ENCODE measurements at places on chromosomes 4 and X.

DNA sequence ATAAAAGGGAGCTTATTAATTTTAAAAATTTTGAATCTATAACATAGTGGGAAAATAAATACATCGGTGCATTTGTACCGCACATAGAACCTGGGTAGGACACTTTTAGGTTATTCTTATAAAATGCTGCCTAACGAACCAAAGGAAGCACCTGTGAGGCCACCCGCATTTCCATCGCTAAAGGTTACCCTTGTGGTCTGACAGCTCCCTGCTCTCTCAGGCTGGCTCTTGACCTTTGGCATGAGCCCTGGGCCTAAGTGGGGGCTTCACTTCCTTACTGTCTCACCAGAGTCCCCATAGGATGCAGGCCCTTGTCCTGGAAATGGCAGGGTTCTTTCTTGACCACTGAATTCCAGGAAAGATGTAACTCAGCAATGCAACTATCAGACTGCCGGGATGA, 46.0 kb downstream of the HADH start:
- no peak for DNase-seq

DNA sequence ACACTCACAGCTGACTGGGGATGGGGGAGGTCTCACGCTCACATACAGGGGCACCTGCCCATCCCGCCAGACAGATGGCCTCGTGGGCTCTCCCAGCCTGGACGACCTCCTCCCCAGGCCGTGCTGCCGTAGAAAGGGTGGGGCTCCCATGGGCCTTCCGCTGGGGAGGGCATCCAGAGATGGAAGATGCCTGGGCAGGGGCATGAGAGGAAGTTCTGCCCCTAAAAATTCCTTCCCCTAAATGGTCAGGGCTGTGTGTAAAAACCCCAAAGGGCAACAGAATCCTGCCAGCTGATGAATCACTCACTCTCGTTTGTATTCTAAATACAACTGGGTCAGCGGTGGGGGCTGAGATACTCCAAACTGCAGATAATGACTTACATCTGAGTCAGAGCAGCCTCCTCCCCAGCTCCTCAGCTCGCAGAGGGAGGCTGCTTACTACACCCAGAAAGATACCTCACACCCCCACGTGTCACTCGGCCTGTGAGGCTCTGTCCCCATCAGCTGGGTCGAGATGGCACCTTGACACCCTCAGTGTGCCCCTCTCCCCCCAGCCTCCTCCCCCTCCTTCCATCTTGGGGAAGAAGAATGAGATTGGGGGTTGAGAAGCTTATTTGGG, 10.1 kb downstream of the WDR1 start:
- DNase-seq: peak; percentile 98

- DNase-seq: no peak
Observed at GRCh38 chrX:150889131-150889530, 9.3 kb downstream of the CD99L2 start.

DNA sequence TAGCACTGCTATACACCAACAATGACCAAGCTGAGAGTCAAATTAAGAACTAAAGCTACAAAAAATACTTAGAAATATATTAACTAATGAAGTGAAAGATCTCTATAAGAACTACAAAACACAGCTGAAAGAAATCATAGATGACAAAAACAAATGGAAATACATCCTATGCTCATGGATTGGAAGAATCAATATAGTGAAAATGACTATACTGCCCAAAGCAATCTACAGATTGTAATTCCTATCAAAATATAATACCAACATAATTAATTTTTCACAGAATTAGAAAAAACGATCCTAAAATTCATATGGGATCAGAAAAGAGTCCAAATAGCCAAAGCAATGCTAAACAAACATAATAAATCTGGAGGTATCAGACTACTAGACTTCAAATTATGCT, 87.8 kb downstream of the STARD8 start:
- no peak for DNase-seq

GRCh38 chr4:26201120-26201519, 119.7 kb upstream of the RBPJ start:
- DNase-seq: no peak

DNA sequence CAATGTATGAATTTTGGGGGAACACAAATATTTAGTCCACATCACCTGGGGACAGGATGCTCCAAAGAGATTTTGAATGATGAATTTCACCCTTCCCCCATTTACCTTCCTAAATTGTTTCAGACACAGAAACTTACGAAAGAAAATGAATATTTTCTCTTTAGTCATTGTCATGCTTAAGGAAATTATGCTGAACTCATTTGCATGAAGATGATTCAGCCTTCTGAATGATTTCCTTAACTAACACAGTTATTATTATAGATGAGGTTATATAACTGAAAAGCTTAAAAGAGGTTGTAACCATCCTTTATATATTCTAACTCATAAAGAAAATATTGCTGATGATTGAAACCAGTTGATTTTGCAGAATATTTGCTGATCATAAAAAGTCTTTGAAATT, 61.1 kb downstream of the KCNIP4 start:
- DNase-seq: no peak

DNA sequence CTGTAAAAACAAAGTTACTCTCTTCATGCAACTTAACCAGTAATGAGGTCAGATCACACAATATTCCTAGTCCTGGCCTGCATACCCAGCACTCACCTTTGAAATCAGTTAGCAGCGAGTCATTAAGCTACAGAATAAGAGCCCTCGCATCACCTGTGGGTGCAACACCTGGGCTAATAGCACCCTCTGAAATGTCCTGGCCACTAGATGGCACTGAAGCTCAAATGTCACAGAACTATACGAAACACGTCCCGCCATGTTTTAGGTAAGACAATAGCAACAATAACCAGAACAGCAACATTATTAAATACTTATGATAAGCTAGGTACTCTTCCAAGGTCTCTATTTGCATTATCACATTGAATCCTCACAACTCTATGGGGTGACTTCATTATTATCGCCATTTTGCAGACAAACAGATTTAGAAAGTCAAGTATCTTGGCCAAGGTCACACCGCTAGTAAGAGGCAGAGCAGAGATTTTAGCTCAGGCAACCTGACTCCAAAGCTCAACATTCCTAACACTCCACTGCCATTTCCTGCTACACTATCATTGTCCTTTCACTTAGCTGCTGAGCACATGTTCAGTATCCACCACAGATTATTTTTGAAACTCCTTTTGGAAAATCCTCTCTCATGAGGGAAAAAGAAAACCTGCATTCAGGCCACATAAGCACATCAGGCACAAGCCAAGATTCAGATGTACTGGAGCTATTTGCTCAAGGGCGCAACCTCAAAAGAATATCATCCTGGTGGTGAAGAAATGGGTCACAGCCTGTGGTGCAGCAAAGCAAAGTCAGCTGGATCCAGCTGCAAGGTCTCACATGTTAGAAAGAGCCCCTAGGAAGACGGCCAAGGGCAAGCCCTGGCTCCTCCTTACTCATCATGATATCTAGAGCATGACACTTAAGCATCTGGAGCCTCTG, 59.5 kb upstream of the KDR start:
- peak; percentile 65 for DNase-seq

- no peak for DNase-seq
Observed at GRCh38 chr4:172141025-172141424, 327.8 kb downstream of the GALNTL6 start.

GRCh38 chr4:87038837-87039615, 104.2 kb downstream of the AFF1 start:
- peak; percentile 94 for DNase-seq

DNA sequence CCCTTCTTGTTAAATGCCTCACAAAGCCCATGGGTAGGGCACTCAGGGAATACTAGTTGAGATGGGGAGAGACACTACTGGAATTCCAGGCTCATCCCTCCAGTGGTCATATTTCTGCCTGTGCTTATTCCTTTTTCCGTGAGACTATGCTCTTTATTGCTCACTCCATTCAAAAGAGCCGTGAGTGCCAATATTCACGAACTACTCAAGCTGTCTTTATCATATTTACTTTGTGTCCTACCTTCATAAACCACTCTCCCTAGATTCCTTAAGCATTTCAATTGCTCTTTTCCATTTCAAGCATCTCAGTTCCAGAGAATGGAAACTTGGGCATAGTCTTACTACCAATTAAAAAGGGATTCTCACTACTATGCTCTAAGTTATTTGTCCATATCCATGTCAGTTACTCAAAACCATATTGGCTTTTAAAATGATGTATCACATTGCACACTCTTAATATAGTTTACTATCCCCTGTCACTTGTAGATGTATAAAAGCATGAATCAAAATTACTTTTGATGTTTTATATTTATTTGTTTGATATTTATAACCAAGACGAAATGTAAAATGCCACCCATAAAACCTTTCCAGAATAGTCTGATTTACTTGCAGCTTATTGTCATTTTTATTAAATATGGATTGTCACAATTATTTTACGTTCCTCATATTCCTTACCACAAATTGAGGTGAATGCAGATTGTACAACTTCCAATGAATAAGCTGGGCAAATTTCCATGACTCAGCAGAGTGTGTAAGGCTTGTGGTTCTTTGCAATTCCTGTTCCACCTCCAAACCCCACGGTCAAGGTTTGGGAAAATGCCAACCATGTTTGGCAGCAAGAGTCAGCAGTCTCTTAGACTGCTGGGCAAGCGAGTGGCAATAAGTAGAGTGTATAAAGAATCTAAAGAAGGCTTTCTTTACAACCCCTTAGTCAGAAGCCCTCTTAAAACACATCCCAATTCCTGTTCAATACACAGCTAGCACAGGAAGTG, 24.4 kb downstream of the ENOX2 start:
- peak; percentile 87 for DNase-seq

DNA sequence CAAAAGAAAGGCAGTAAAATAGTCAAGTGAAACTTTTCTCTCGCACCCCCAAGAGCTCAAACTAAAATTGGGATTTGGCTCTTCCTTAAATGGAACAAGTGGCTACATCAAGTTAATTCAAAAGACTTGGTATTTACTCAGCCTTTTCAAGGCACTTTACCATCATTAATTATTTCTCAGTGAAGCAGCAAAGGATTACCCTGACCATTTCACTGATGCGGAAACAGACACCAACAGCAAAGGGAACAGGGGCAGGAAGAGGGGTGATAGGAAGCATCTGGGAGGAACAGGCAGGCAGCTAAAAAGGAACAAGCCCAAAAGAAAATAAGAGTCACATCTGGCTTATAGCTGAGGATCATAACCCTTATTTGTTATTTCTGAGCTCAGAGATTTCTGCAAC, 2.7 kb downstream of the SCML2 start:
- no peak for DNase-seq

DNA sequence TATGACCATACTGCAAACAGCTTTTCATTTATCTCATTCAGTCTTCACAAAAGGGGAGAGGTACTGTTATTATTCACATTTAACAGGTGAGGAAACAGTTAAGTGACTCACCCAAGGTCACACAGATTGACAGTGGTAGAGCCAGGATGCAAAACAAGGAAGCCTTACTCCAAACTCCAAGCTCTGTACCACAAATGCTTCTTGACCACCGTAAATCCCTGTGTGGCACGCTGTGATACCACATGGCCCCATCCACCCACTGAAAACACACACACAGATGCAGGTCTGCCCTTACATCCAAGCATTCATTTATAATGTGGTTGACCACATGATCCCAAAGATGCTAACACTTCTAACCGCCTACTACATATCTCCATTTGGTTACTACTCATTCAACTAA, 129.5 kb downstream of the TSPAN5 start:
- peak; percentile 35 for DNase-seq
